Dorsolateral prefrontal cortex (tissue), 122 donors: ENCODE measurements at places on chromosomes 12 and 14.

GRCh38 chr14:59247801-59248584, 59.5 kb downstream of the DAAM1 start:
- no peak for DNase-seq

DNA sequence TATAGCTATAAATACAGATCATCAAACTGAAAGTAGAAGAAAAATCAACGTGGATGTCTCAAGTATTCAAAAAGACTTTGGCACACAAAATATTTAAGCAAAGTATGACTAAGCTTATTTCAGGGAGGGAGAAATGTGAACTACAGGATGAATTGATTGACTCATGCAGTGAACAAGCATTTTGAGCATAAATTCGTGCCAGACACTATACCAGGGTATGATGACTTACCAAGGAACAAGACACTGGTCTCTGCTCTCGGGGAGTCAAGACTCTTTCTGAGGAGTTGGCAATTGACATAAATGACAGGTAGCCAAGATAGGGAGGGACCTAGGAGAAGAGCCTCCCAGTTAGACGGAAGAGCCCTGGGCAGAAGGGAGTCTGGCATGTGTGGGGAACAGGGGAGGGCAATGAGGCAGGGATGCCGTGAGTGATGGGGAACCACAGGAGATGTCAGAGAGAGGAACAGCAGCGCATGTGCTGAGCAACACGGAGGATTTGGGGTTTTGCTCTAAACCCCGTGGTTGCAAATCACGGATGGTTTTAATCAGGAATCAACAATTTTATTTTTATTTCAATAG, 115.2 kb downstream of the TMEM132D start:
- DNase-seq: no peak

DNA sequence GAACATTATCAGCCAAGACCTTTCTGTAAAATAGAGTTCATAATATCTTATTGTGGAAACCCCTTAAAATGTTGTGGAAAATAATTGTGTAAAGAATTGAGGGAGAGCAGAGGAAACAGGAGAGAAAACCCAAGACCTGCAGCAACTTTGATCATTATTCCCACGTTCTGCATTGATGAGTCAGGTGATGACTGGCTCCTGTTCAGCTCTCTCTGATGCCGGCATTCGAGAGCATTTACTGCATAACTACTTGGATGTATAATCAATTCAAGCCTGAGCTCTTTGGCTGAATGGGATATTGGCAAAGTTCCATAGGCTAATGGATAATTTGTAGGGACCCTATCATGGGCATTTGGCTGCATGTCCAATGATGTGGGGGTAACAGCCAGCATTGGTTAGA, 176.3 kb upstream of the ARID2 start:
- no peak for DNase-seq

GRCh38 chr14:71665157-71665556, 267.1 kb upstream of the RGS6 start:
- DNase-seq: no peak

- no peak for DNase-seq
Measured at GRCh38 chr12:75816897-75817296, 214.7 kb downstream of the PHLDA1 start.
